ENCODE measurements at places on chromosomes 5 and 9.

DNA sequence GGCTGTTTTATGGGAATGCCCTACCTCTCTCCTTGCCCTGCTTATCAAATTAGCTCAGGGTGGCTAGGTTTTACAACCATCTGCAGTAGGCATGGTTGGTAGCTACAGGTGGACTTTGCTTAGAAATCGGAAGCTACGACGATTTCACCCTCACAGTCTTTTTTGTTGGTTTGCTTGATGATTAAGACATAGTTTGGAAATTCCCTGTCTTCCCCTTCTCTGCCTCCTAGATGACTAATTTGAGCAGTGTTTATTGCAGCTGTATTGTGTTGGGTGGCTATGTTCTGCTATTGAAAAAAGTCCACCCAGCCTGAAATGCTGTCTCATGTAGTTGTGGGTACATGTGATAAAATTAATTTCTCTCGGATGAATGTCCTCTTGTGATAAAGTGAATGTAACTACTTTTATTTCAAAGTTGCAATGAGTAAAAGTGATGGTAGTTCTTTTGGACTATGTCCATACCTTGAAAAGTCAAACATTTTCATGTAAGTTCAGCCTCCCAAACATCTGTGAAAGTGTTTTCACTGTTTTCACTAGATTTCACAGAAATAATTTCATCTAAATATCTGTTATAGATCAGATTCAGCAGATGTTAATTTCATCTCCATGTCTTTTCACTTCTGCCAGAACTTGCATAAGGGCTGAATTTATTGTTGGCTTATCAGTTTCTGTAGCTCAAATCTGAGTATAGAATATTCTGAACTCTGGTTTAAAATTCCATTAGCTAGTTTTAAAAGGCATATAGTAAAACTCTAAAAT is 37.3 kb upstream of the FYB1 start:
- DNase-seq = no peak

DNA sequence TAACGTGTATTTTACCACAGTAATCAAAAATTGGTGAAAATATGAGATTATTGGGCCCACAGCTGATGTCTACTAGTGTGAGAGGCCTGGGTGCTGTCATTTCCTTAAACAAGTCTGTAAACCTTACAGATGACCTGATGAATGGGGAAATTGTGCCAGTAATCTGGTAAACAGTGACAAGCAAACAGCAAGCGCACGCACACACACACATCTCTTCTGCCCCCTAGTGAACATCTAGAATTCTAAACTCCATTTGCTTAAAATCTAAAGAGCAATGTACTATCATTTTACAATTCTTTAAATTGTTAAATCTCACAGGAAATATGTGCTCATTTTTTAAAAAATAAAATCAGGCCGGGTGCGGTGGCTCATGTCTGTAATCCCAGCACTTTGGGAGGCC is 7.5 kb upstream of the RAPGEF1 start:
- DNase-seq = no peak

- DNase-seq = no peak
Observed at GRCh38 chr9:25543806-25544205, 134.4 kb downstream of the TUSC1 start.

DNA sequence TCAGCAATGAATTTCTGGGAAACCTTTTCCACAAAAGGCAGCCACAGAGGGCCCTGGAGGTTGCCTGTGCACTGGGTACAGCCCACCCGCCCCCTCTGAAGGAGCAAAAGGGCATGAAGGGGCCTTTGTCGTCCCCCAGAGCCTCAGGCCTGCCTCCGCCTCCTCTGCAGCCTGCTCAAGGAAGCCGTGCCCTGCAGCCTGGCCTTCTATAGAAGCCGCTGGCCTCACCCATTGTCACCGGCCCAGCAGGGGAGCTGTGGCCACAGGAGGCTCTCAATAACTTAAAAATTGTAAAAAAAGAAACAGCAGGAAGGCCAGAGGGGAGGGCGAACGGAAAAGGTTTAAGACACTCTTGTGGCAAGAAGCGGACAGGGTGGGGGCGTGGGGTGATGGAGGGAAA is 213.3 kb downstream of the IRX2 start:
- no peak for DNase-seq

- no peak for DNase-seq
Observed at GRCh38 chr5:54120473-54120872, 189.9 kb downstream of the ARL15 start.

DNA sequence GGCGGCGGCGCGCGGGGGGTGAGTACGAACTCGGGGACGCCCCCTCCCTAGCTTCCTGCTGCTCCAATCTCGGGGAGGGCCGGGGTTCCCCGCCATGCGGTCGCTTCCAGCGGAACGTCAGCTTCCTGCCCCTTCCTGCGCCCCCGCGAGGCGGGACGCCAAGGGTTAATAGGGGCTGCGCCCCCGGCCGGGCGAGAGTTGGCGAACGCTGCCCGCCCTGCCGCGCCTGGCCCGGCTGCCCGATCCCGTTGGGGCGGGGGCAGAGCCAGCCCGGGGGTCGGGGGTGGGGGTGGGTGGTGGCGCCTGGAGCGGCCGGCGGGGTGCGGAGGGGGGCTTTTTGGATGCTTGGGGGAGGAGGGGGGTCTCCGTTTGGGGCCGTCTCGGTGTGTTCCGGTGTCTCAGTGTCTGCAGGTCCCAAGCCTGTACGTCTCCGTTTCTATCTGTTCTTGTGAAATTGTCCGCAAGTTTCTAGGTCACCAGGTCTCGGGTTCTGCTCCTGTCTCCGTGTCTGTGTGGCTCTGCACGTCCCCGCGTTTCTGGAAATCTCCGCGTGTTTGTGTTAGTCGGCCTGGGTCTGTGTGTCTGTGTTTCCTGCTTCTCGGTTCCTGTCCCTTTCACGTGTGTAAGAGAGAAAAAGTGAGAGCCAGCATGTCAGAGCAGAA is 789 bp downstream of the COL27A1 start:
- DNase-seq = no peak

DNA sequence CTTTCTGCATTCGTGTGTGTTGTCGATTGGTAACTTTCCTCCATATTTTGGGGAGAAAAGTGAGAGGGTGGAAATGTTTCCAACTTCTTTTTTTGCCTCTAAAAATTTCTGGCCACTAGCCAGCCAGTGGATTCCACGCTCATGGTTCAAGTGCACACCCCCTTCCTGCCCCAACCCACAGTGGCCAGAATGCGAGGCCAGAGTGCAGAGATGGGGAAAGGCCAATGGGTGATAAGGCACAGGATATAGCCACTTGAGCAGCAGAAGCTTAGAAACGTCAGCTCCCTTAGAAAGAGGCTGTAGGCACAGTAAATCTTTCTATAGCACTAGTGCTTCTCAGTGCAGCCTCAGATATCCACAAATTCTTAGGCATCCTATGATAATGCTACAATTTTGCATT is 75.8 kb upstream of the ADRB2 start:
- DNase-seq = no peak

DNA sequence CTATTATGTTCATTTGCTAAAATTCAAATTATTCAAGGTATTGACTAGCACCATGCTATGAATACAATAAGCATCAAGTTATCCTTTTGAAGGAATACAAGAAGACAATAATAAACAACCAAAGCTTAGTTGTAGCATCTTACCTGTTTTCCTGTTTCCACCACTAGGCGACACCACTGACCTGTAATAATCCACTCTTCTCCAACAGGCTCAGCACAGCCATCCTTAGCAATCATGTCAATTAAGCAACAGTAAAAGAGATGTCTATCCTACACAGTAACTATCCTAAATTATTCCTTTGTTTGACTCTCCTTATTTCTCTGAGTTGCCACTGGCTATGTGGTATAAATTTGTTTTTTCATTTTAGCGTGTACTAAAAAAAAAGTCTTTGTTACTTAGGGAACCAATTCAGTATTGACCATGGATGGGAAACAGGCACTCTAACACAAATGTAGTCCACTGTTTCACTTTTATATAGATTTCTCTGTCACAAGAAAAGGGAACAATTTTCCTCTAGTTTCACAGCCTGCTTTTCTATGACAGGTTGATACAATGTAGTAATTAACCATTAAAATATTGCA is 46.2 kb downstream of the PCA3 start:
- DNase-seq = no peak

DNA sequence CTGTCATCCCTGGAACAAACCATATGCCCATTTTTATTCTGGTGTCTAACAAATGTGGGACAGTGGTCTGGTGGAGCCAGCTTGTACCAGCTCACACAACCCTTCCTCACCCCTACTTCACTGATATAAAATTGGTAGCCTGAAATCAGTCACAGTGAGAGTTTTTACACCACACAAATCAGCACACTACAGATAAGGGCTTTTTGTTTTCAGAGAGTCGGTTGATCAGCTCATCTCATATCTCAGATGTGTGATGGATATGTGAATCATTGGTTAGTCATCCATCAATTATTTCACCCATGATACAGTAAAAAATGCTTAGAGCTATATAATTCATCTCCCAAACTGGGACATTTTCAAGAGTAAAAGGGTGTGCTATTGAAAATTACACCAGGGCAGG is 529.2 kb downstream of the EBF1 start:
- no peak for DNase-seq
